ENCODE measurements at places on chromosomes 5 and 9.

- no peak for DNase-seq
These were observed 90.9 kb upstream of the GPR151 start for GRCh38 chr5:146606893-146607292.

DNA sequence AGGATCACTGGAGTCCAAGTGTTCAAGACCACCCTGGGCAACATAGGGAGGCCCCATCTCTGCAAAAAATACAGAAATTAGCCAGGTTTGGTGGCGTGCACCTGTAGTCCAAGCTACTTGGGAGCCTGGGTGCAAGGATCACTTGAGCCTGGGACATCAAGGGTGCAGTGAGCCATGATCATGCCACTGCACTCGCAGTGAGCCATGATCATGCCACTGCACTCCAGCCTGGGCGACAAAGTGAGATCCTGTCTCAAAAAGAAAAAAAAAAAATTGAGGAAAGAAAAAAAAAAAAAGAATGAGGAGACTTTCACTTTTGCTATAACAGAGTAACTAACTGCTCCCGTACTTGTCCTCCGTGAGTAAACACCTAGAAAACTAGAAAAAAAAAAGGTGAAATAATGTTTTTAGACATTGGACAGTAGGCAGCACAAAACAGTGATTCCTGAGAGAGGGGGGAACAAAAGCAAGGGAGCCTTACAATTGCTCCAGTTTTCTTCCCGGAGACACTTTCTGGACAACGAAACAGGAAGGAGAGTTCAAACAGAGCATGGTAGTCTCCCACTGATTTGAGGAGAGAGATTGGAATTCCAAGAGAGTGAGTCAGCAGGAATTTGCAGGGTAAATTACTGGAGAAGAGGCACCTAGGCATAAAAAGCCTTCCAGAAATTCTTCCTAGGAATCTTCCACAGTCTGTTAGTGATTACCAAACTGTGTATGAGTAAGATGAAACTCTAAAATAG is 6.9 kb upstream of the ZBTB5 start:
- DNase-seq: no peak

DNA sequence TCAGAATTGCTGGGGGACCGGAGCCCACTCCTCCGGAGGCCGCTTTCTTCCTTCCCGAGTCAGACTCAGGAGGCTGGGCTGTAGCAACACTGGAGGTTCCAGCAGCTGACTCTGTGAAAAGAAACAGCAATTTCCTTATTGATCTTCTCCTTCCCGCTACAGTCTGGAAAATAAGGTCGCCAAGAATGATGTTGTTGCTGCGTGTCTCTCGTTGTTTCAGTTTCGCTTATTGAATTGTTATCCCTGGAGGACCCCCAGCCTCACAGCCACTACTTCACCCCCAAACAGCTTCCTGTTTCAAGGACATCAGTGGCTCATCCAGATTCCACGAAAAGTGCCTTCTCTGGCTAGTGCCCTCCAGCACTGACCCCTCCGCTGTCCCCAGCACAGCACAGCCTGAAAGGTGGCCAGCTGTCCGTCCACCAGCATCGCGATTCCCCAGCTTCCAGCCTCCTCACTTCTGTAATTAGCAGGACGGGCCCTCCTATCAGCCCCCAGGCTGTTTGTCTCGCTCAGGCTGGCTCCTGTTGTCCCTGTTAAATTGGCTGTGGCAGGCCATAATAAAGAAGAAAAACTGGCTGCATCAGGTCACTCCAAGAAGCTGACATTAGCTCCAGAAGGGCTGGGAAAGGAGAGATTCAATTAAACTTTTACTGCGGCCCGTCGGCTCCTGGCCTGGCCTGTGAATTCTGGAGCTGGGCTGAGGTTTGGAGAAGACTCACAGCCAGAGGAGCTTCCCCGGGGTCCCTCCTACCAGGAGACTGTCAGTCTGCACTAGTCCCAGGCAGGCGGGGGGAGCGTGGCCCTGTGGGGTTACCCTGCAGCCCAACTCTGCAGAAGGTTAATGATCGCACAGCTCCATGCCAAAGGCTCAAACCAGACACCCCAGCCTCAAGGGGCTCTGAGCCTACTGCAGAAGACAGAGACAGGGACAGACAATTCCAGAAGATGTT is 40.5 kb downstream of the OLFM1 start:
- no peak for DNase-seq

DNA sequence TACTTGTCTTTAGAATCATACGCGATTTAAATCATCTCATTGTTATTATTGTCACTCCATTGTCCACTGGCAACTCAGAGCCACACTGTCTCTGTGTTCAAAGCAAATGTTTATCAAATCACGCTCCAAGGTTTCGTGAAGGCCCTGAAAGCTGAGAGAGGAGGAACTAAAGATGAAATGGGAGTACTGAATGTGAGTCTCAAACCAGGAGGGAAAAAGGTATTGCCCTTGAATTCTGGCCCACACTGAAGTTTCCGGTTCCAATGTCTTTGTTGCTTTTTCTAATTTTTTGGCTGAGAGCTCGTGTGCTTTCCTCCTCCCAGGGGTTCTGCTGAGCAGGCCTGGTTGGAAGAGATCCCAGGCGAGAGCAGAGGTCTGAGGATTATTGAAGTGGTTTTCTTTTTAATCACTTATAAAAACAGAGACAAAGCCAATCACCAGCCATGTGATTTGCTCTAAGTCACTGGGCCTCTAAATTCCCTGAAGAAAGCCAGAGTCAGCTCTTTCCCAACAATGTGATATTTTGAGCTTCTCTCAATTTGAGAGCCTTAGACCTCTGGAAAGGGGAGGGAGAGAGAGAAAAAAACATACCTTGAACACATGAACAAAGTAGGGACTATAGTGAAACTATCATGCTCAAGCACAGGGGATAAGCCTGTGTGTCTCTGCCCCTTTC is 420.8 kb upstream of the GRAMD2B start:
- no peak for DNase-seq

GRCh38 chr5:149834246-149834855 is 104.2 kb downstream of the PPARGC1B start:
- DNase-seq: peak; percentile 21

GRCh38 chr9:8960254-8960653 is 1160.7 kb upstream of the DMAC1 start:
- no peak for DNase-seq

DNA sequence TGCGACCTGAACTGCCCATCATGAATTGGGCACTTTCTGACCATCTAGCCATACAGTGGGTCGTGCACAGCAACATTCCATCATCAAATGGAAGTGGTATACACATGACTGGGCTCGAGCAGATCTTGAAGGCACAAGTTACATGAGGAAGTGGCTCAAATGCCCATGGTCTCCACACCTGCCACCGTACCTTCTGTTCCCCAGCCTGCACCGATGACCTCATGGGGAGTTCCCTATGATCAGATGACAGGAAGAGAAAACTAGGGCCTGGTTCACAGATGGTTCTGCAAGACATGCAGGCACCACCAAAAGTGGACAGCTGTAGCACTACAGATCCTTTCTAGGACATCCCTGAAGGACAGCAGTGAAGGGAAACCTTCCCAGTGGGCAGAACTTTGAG is 21.8 kb downstream of the MTMR12 start:
- DNase-seq: no peak

GRCh38 chr9:97688654-97689053 is 8.5 kb downstream of the XPA start:
- DNase-seq: no peak

DNA sequence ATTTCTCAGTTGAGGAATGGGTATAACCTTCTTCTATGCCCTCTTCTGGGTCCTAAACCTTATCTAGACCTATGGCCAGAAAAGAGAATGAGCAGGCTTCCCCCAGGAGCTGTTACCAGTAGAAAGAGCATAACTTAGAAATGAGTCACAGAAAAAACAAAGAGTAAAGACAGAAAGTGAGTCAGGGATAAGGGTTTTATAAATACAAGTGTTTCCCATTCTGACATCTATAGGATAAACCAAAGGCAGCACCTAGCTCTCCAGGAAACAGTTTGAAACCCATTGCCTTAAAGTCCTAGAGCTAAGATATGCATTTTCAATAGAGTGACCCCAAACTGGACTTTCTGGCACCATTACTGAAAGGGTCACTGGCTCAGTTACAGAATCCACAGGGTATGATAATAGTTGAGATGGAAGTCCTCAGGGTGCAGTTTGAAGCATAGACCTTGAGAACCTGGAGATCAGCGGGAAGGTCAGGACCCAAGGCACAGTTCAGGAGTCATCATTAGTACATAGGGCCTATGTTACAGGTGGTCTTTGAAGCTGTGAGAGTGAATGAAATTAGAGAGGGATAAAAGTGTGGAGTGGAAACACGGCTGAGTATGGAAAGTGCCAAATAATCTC is 42.7 kb upstream of the LIFR start:
- DNase-seq: no peak

- no peak for DNase-seq
These were observed 77.3 kb upstream of the ZNF366 start for GRCh38 chr5:72584466-72584865.

GRCh38 chr5:178793151-178793550 is 62.7 kb upstream of the ZNF354A start:
- DNase-seq: no peak

- no peak for DNase-seq
These were observed 94.8 kb downstream of the DCP2 start for GRCh38 chr5:113071401-113071800.

GRCh38 chr5:178309271-178310013 is 76.8 kb upstream of the PHYKPL start:
- no peak for DNase-seq

DNA sequence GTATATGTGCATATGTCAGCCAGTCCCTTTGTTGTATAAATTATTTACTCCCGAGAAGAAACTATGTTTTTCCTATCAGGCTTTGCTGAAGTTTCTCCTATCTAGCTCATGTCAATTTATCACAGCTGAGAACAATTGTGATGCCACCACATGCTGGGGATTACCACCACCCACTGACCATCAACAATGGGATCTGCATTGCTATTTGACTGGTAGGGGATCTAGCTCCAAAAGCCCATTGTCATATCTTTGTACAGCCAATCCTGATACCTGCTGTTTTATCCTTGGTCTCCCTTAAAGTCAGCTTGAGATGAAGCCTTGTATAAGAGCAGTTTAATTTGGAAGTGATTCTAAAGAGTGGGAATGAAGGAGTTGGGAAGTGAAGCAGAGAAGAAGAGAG is 53.9 kb upstream of the KCNN2 start:
- DNase-seq: no peak

DNA sequence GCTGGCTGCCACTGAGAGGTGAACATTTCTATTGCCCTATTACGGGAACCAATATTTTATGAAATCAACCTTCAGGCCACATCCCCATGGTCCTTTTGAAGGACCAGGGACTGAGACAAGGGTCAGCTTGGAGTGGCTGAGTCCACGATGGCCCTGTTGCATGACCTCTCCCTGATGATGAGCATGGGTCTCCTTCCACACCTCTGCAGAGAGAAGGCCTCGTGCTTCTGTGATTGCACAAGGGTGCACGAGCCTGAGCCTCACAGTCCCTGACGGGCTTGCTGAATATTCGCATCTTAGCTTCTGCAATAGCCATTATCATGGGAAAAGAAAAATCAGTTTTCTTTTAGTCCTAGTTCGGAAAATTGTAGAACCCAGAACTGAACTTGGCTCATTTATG is 255.0 kb upstream of the IRX2 start:
- no peak for DNase-seq

DNA sequence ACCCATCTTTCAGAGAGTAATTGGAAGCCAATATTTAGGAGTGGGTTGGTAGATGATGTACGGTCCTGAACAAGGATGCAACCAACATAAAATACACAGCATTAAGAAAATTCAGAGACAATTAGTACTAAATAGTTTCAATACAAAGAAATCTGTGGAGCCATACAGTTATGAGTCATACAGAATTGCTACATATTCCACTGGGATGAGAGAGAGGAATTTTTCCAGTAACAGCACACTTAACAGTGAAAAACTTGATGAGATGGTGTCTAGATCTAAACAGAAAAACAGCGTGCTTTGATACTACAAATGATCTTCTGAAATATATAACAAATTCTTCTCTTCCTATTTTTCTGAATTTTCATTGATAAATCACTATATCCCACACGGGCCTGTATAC is 1999.3 kb upstream of the CDH9 start:
- DNase-seq: no peak

DNA sequence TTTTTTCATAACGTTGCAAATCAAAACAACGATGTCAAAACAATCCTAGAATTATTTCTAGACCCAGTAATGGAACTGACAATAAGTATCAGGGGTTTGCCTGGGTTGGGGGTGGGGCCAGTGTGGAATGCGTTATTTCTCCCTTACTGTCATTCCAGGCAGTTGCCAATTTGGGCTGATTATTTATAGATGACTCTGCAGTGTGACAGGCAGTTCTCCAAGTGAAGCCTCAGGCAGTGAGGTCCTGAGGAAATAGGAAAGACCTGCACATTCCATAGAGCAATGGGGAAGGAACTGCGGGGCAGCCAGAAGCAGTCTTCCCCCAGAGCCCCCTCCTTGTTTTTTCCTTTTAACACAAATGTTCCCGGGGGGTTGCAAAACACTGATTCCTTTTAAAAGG is 179.0 kb downstream of the YTHDC2 start:
- no peak for DNase-seq

- DNase-seq: no peak
These were observed 7.2 kb upstream of the DUSP1 start for GRCh38 chr5:172777881-172778814.

GRCh38 chr5:15719784-15720183 is 219.8 kb downstream of the FBXL7 start:
- no peak for DNase-seq

DNA sequence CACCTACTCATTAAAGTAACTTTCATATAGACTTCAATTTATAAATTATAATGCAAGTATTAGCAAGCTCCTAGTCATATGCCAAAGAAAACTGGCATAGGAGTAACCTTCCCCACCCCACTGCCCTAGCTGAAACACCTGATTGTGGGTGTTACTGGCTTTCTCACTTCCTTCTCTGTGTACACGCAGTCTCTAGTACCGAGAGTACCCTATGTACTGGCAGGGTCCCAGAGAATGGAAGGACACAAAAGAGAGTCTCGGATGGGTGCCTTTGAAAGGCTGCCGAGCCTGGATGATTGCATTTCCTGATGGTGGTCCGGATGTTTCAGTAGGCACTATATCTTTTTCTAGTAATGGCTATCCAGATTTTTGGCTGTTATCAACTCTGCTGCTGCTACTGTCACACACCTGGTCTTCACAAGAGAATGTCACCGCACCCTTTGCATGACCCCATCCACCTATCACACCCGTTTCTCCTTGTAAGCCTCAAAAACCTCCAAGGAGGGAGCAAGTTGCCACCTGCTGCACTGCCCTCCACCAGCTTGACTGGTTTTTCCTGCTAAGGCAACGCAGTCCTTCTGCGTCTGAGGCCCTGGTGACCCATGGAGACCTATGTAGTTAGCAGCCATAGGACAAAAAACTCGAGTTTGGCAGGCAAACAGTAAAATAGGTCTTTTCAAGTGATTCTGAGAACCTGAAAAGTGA is 53.8 kb upstream of the CLINT1 start:
- no peak for DNase-seq

GRCh38 chr9:93459432-93459847 is 6.1 kb upstream of the FAM120AOS start:
- no peak for DNase-seq

DNA sequence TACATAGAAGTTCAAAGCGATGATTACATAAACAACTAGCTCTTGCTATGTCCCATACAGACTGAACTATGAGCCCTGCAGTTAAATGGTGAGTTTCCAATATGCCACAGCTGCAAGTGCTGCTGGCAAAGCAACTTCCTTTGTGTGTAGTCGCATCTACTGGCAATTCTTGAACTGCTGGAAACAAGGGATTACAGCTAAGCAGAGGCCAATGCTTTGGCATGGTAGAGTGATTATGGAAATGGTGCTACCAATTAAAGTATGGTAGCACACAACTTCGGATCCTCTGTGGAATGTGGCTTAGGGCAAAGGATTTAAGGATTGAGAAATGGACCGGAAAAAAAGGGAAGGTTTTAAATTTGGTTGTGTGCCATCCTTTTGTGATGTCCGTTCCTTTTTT is 856.6 kb downstream of the MAT2B start:
- DNase-seq: no peak
